ENCODE measurements at places on chromosomes 16 and 17.

- DNase-seq = no peak
These were observed 24.7 kb upstream of the UMOD start for GRCh38 chr16:20377181-20377580.

DNA sequence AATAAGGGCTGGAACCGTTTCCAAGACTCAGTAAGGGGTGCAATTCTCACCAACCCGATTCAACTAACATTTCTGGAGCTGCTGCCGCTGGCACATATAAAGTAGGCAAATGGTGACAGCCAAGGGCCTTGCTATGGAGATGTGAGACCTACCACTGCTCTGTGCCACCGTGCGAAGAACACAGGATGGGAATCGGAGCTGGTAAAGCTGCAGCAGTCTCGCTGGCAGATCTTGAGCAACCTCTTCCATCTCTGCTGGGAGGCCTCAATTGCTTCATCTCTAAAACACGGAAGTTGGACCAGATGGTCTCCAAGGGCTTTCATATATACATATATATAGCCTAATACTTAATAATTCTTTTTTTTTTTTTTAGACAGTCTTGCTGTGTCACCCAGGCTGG lies 128.9 kb upstream of the RCVRN start:
- no peak for DNase-seq

GRCh38 chr17:1908699-1909309 lies 79.0 kb downstream of the RPA1 start:
- peak; percentile 38 for DNase-seq

DNA sequence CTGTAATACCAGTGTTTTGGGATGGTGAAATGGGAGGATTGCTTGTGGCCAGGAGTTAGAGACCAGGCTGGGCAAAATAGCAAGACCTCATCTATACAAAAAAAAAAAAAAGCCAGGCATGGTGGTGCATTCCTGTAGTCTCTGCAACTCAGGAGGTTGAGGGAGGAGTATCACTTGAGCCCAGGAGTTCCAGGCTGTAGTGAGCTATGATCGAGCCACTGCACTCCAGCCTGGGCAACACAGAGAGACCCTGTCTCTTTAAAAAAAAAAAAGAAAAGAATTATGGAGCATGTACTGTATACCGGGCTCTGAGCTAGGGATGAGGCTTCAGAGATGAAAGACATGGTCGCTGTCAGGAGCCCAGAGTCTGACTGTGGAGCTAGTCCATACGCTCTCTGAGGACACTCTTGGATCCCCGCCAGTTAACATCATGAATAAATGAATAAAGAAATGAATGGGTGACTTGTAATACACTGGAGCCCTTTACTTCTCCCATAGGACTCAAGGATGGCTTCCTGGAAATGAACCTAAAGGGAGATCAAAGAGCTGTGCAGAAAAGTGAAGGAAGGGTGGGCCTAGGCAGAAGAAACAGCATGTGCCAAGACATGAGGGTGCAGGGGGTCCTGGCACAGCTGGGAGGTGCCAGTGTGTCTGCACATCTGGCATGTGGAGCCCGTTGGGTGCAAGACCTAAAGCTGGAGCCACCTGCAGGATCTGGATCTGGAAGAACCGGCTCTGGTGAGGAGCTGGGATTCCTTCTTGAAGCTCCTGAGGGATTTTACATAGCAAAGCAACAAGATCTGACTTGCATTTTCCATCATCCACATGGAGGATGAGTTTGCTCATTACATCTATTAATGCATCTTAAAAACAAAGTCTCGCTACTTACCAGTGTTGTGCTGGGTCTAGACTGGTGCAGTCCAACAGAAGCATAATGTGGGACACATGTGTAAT lies 120.4 kb downstream of the IRX3 start:
- no peak for DNase-seq

GRCh38 chr17:32495359-32496231 lies 8.8 kb downstream of the CDK5R1 start:
- DNase-seq = no peak

- no peak for DNase-seq
These were observed 41.5 kb downstream of the KANSL1 start for GRCh38 chr17:46151762-46152161.

DNA sequence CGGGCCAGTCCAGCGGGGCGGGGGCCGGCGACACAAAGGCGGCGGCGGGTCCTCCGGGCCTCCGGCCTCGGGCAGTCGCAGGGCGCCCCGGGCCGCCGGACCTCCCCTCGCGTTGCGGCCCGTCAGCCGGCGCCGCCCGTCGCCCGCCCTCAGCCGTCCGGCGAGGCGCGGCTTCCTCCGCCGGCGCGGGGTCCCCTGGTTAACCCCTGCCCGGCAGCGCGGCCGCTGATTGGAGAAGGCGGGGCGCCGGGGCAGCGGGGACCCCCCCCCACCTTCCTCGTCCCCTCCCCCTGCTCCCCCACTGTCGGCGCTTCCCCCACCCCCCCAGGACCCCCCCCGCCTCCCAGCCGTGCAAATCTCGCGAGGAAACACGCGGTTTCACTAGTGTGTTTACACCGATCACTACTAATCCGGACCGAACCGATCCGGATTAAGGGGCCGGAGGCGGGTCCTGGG lies at the start of gene TLK2:
TLK2 (plus strand) TSS at position 402 of the 456 bp plus-strand sequence. CDS start 2,301 bp downstream, outside the sequence.
- peak; percentile 11 for DNase-seq

DNA sequence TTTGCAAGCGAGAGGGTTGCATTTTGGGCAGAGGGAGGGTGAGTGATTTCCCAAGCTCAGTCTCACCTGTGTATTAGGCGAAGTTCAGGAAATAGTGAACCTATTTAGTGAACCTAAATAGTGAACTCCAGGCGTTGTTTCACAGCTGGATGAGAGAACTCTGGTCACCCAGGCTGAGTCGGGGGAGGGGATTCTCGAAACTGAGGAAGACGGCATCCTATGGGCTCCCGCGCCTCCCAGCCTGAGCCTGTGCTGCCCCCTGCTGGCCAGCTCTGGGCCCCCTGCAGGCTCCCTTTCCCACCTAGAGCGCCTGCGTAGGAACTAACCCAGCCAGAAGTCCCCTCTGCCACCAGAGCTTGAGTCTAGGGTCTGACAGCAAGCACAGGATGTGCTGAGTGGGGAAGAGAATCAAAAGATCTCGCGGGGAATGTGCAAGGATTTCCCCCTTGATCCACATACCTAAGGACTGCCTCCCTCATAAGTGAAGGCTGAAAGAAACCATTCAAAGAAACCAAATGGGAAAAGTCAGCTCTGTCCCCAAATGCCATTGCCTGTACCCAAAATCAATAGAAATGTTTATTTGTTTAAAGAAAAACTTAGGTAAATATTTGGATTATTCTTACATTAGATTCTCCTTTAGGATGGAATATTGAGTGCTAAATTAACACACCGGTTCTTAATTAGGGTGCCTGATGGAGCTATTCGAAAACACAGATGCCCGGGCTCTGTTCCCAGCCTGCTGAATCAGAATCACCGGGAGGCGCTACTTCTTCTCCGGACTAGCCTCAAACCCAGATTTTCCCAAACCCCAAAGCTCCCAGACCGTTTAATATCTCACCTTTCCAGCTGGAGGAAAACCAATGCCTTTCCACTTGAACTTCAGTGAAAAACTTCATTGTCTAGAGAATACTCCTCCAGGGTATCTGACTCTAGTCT lies 14.8 kb upstream of the MARVELD3 start:
- DNase-seq = no peak

- DNase-seq = no peak
These were observed 49.9 kb upstream of the COX10 start for GRCh38 chr17:14019186-14019956.

DNA sequence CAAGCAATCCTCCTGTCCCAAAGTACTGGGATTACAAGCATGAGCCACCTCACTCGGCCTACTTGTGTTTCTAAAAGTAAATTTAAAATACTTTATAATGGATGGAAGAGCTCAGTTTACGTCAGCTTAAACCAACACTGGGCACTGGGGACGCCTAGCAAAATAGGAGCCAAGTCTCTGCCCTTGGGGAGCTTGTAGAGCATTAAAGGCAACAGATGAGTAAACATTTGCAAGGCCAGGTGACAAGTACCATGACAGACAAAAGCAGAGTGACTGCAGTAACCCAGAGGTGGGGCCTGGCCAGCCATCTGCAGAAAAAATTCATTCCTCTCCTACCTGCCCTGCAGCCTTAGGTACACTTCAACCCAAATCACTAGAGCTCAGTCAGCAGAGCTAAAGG lies 12.1 kb upstream of the NLK start:
- DNase-seq = peak; percentile 72

DNA sequence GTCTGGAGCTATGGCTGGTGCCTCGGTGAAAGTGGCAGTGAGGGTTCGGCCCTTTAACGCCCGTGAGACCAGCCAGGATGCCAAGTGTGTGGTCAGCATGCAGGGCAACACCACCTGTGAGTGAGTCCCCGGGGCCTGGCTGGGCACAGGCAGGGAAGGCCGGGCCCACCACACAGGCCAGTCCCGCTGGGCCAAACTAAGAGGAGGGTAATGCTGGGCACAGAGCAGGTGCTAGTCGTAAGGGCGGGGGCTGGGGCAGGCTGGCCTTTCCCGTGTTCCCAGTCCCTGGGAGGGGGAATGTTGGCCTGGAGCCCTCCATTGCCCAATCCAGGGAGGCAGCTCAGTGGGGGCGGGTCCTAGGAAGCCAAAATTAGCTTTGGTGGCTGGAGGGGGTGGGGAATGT lies 2.5 kb downstream of the KIF1C start:
- no peak for DNase-seq

GRCh38 chr16:79097166-79097565 lies 503.4 kb downstream of the MAF start:
- DNase-seq = no peak

GRCh38 chr16:30368792-30369090 lies 1.6 kb downstream of the TBC1D10B start:
- DNase-seq = no peak

DNA sequence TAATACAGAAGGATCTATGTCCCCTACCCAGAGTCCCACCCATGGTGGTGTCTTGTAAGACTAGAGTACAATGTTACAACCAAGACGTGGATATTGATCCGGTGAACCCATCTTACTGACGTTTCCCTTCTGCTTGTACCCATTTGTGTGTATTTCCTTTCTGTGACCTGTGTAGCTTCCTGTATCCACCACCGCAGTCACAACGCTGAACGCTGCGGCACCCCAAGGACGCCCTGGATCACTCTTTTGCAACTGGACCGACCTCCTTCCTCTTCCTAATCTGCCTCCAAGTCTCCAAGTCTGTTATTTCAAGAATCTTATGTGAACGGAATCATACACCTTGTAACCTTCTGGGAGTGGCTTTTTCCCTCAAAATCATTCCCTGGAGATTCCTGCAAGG lies 33.5 kb upstream of the CBX4 start:
- no peak for DNase-seq

Data from NCI-H187 treated with DMSO at 0.1 percent for 48 hours (cell line).